ENCODE measurements at places on chromosomes 13 and 19.

DNA sequence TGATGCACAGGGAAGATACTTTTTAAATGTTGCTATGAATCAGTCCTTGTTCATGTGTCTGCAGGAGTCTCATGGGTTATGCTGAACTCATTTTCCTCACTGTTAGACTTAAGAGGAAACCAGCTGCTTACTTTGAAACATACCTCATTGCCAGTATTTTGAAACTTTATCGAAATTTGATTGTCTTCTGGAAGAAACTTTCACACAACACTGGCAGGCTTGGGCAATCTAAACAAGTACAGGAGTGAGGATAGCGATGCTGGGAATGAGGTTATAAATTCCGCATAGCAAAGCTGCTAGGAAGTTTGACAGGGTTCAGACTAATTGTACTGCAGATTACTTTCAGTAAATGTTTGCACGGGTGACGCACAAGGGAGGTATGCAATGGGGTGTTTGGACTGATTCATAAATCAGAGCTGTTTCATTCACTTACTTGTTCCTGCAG lies 245.7 kb downstream of the DNAJC15 start:
- no peak for DNase-seq

- DNase-seq, result no peak
Observed at GRCh38 chr13:47025791-47026447, 129.1 kb upstream of the HTR2A start.

DNA sequence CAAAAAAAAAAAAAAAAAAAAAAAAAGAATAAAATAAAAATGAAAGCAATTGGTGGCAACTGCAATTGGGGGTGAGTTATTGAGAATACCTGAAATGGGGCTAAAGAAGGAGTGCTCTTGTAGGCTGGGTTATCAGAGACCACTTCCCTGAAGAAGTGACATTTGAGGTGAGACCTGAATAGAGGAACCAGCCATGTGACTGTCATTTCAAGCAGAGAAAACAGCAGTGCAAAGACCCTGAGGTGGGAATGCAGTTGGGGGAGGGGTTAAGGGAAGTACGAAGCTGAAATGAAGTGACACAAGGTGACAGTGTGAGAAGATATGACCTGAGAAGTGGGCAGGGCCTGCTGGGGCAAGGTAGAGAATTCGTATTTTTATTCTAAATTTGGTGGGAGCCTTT lies 4.3 kb upstream of the PALM3 start:
- DNase-seq, result no peak

DNA sequence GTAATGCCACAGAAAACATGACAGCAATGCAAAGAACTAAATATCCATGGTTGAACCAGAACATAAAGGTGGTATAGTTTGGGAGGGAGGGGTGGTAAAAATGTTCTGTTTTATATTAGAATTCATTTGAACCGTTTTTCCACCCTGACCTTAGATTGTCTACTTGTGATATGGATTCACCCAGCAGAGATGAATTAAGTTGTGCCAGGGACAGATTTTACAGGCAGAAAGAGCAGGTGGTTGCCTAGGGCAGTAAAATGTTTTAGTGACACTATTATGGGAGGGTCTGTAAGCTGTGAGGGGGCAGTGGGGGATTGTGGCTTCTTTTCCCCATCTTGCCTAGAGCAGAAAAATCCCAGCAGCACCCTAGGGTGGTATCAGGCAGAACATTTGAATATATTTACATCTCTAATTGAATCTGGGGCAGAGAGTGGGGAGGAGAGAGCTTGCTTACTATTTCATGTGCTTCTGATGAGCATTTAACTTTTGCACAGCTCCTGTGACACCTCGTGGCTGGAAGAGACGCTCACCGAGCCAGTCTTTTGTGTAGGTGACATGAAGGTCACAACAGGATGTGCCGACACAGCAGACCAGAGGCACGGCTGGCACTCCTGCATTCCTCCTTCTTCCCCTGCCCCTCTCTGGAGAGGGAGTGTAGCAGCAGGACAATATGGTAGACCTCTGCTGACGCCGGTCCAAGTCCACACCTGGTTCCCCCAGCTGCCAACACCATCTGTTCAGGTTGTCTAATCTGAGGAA lies 452.3 kb downstream of the IRS2 start:
- no peak for DNase-seq

DNA sequence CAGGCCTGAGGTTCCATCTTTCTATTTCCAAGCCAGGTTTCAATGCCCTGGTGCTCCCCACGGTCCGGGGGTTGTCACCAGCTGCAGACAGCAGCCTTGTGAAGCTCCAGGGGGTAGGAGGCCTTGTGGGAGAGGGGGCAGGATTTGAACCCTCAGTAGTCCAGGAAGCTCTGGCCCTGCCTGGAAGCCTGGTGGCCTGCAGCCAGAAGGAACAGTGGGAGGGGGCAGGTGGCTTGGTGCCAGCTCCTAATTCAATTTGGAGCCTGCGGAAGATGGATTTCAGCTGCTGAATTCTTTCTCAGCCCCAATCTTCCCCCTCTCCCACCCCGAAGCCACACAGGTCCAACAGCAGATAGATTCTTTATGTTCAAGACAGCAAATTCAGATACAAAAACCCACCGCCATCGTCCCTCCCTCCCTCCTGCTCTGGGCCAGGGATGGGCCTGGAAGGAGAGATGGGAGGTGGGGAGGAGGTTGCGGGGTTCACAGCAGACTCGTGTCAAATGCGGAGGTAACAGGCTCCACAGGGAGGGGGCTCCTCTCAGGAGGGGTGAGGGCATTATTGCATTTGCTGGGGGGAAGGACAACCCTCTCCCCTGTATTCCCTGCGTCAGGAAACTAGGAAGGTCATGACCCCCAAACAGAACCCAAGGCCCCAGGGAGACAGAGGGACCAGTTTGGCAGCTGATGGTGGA lies 2.4 kb upstream of the PTGER1 start:
- no peak for DNase-seq

GRCh38 chr13:110244071-110244830 lies 62.7 kb downstream of the COL4A1 start:
- no peak for DNase-seq

- no peak for DNase-seq
Observed at GRCh38 chr13:98664047-98664446, 87.1 kb upstream of the STK24 start.

DNA sequence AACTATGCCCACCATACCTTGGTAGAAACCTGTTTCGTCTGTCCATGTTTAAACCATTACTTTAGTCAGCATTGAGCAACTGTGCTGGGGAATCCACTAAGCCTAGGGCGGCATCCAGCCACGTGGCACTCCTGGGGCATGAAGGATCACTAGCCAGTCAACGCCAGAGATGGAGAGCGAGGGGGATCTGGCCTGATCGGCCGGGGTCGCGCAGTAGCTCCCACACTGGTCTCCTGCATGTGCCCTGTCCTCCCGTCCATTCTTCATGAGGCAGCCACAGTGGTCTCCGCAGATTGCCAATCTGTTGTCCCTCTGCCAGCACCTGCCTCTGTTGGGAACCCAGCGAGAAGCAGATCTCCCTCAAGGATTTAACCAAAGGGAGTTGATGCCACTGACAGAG lies 109.4 kb downstream of the DPF1 start:
- DNase-seq, result no peak

DNA sequence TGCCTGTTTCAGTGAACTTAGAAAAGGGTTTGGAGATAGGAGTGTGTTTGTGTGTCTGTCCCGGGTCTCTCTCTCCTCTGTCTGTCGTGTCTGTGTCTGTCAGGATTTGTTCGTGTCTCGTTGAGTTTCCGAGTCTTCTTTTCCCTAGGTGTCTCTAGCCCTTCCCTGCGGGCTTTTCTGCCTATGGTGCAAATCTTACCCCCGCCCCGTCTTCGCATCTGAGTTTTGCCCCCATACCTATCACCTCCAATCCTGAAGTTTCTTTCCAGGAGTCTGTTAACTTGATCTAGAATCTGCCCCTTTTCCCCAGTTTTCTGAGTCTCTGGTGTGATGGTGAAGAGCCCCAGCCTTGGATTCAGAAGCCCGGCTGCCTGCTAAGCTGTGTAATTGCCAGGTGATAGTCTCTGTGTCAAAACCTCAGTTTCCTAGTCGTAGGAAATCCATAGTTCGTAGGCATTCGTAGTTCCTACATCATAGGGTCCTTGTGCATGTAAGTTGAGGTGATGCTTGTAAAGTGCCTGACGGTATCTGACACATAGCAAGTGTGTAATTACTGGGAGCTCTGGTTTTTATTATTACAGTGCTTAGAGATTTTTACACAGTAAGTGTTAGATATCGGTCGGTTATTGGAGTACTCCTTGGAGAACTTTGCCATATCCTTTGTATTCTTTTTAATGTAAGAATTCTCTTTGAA lies 782 bp downstream of the EPN1 start:
- DNase-seq, result no peak

DNA sequence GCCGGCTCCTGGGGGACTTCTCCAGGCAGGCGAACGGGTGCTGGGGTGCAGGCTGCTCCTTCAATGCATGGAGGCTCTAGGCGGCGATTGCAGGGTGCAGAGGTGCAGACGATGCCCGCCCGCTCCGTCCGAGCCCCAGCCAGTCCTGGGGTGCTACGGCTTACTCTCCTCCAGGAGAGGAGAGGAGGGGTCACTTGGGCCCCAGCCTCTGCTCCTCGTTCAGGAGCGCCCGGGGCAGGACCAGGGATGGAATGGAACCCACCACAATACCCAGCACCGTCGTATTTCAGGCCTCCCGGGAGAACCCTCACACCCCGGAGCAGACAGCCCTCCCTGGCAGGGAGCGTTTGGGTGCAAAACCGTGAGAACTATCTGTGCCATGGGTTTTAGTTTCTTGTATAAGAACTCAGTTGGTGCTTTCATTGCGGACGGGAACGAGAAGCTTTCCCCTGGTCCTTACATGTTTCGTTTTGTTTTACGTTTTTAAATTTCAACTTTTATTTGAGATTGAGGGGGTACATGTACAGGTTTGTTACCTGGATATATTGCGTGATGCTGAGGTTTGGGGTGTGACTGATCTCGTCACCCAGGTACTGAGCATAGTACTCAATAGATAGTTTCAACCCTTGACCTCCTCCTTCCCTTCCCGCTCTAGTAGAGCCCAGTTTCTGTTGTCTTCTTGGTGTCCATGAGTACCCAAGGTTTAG lies 46.8 kb downstream of the ARHGEF18 start:
- DNase-seq, result no peak

- DNase-seq, result no peak
Observed at GRCh38 chr13:77458736-77459135, 76.8 kb upstream of the SCEL start.

DNA sequence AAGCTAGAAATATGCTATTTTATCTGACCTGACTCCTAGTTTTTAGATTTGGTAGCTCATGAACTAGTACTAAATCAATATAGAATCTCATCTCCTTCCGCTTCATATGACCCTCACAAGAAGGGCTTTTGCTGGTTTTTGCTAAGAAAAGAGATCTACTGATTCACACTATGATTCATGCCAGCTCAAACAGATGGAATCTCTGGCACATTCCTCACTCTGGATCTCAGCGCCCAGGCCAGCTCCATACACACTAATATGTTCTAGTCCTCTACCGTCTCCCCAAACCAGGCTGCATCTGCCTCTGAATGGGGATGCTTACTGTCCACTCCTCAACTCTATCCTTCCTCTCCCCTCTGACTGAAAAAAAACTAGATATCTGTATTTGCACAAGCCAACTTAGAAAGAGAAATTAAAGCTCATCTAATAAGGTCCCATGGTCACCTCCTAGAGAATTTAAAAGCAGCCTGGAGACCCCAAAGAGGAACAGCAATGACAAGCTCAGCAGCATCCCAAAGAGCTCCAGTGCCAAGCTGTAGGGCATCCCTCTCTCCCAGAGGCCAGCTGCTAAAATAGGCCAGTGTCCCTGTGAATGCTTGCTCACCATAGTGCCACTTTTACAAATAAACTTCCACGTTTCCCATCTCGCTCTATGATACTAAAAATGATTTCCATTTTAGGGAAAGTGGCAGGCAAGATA lies 74.9 kb downstream of the LHFPL6 start:
- DNase-seq, result no peak

GRCh38 chr13:46041419-46041839 lies 11.1 kb downstream of the ZC3H13 start:
- no peak for DNase-seq

DNA sequence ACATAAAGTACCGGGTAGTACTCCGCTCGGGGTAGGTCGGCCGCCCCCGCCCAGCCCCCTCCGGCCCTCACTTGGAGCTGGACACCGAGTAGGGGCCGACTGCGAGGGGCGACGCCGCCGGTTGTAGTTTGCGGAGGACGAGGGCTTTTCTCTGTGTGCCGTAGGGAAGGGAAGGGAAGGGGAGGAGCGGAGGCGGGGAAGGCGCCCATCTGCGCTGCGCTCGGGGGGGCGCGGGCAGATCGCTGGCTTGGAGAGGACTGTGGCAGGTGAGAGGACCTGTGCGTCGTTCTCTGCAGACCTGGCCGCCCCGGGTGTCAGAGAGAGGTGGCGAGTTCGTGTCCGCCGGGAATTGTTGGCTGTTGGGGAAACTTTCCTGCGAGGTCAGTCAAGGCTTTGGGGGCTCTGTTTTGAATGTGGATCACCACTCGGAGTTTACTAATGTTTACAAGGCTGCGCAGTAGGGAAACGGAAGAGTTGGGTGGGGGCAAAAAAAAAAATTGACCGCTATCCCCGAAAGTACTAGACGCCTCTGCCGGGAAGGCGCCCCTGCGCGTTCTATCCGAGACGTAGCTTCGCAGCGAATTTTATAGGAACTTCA lies 1.4 kb downstream of the ING1 start:
- DNase-seq, result no peak

DNA sequence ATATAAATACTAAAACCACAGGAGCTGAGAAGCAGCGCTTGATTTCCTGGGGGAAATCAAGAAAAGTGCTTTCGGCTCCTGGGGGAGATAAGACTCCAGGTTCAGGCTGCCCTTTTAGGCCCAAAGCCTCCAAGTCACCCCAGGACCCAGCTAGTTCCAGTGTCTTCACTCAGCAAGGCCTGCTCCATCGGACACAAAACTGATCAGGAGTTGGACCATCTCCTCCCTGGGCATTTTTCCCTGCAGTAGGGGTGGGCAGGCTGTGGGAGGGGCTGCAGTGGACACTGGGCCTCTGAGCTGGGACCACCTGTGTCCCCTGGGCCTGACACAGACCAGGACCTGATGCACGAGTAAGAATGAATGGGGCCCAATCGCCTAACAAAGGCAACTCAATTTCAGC lies 15.2 kb downstream of the C19orf12 start:
- no peak for DNase-seq

DNA sequence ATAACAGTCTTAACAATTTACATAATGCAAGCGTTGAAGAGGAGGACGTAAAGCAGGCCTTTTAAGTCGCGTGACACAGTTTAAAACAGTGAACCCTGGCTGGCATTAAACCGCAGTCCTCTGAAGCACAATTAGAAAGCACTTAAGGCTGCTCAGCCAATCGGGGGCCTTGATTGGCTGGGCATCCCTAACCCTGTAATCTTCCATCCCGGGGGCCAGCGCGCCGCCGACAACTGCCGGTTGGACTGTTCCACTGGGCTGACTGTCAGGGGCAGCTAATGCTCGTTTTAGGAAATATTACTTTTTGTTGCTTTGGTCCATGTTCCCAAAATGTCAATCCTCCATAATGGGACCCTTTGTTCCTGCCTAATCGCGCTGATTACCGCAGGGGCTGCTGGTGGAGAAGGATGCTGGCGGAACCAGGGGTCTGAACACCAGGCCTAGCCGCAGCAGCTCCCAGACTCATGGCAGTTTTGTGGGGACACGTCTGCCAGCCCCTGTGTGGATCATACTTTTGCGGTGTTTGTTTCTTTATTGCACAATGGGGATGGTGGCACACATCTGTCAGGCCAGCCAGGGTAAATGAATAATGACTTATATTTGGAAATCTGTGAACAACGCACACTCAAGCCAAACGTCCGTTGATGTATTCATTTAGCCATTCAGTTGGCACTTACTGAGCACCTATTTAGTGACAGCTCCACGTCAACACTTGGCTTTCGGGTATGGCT lies 127.1 kb upstream of the SPACA7 start:
- no peak for DNase-seq

GRCh38 chr13:80469853-80470381 lies 129.0 kb upstream of the SPRY2 start:
- DNase-seq, result no peak
